ENCODE measurements at places on chromosomes 3 and 15.

GRCh38 chr15:85005746-85006145, 24.1 kb downstream of the PDE8A start:
- DNase-seq, result no peak

DNA sequence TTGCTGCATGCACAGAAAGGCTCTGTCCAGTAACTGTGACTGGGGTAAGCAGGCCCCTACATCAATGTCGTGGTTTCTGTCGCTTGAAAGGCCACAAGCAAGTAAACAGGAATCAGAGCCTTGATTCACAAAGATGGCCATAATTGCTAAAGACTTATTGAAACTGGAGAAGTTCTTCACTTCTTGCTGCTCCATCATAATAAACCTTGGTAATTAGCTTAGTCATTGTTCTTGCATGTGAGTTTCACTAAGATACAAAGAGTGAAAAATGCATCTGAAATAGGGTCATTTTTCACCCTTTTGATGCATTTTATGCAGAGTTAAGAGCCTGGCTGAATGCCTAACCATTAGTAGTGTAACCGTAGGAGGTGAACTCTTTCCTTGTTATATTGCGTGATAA, 3.2 kb downstream of the SEMA6D start:
- DNase-seq, result no peak

DNA sequence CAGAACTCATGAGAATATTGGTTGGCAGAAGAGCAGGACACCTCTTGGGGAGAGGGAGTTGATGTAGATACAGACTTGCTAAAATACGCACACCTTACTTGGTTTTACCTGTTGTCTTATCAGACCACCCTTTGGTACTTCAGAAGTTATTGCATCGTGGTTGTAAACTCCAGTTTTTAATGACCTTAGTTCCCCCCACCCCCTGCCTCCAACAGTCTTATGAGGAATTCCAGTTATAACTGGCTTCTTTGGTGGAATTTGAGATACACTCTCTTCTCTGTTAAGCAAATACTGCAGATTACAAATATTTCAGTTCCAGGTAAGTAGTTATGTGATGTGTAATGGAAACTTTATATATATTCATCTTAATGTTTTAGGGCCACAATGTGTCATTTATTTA, 5.0 kb downstream of the SLC25A38 start:
- DNase-seq, result no peak

DNA sequence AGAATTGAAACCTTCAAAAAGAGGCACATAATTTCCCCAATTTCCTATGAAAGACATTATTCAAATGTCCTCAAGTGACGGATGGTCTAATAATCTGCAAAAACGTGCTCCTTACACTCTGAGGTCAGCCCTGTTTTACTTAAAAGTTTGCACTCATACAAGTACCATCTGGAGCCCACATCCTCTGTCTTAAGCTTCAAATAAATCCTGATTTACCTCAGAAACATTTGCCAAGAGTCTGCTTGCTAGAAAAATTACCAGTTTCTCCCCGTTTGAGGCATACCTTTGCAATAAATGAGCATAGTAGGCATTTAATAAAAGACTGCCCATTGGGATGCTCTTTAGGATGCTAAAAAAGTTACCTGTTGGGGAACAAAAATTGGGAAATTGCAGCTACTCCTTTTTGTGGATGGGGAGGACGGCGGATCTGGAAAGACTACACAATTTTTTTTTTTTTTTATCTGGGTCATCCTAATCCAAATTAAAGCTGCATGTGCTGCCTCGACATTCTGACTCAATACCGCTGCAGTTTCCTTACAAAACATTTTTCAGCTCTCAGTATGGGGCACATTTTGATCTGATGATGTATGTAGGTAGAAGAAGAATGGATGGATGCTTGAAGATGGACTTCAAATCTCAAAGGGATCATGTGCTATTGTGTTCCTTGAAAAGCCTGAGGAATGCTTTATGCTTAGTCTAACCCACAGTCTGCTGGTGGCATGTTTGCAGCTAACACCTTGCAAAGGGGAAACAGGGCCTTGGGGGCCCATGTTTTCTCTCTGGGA, 233.7 kb upstream of the ADAMTS9 start:
- no peak for DNase-seq

GRCh38 chr3:132659000-132659364, 627 bp downstream of the ACAD11 start:
- DNase-seq, result no peak

DNA sequence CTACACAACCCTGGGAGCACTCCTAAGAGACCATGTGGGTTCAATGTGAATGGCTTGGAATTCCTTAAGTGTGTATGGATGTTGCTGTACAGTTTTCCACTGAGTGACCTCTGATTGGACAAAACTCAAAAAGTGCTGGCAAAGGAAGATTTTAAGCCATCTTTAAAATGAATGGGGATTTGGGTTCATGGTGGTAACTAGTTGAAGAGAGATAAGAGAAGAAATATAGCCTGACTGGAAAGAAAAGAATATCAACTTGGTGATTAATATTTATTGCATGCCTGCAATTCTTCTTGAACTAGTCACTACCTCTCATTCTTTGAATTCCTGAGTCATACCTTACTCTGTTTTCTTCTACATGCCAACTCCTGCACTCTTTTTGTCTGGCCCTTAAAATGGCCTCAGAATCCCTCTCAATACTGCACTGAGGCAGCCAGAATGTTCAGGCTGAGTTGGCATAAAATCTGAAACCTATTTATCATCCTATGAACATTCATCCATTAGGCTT, 124.7 kb downstream of the RPL22L1 start:
- no peak for DNase-seq

DNA sequence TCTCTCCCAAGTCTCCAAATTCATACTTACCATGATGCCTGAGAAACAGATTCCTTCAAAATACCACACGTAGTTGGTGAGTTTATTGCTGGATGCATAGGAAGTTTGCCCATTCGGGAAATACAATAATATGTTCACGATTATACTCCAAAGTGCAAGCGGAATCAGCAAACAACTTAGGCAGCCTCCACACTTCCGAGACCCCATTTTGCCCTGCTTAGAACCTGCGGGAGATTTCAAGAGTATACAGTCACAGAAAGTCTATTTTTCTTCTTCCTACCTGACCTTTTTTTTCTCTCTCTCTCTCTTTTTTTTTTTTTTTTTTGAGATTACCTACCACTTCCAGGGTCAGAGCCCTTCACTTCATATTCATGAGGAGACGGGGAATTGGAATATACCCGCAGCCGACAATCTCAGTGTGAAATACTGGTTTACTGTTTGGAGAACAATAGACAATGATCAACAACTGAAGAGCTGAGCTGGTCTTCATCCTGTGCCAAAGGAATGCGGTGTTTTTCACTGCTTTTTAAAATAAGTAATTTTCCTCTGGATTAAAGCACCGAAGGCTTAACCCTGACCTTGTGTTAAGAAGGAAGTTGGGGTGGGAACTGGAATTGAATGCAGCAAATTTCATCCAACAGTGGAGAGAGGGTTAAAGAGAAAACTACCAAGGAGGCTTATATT, at the start of gene TM4SF18:
TSS of gene TM4SF18 (minus strand) at position 461 of the 684 bp plus-strand sequence. CDS start at position 207, 254 bp downstream.
- DNase-seq, result no peak

GRCh38 chr3:55489798-55490132, 2.7 kb upstream of the WNT5A start:
- no peak for DNase-seq

DNA sequence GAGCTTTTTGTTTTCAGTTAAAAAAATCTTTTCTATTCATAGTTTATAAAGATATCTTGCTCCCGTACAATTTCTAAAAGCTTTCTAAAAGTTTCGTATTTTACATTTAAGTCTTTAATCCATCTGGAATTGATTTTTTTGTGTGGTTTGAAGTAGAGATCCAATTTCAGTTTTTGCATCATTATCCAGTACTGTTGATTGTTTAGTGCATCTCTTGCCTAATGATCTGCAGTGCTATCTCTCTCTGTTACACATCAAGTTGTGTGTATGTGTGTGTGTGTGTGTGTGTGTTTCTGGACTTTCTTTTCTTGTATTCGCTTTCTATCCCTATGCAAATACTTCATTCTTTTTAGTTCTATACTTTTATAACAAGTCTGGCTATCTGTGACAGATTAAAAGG, 605.8 kb upstream of the DPPA4 start:
- no peak for DNase-seq

DNA sequence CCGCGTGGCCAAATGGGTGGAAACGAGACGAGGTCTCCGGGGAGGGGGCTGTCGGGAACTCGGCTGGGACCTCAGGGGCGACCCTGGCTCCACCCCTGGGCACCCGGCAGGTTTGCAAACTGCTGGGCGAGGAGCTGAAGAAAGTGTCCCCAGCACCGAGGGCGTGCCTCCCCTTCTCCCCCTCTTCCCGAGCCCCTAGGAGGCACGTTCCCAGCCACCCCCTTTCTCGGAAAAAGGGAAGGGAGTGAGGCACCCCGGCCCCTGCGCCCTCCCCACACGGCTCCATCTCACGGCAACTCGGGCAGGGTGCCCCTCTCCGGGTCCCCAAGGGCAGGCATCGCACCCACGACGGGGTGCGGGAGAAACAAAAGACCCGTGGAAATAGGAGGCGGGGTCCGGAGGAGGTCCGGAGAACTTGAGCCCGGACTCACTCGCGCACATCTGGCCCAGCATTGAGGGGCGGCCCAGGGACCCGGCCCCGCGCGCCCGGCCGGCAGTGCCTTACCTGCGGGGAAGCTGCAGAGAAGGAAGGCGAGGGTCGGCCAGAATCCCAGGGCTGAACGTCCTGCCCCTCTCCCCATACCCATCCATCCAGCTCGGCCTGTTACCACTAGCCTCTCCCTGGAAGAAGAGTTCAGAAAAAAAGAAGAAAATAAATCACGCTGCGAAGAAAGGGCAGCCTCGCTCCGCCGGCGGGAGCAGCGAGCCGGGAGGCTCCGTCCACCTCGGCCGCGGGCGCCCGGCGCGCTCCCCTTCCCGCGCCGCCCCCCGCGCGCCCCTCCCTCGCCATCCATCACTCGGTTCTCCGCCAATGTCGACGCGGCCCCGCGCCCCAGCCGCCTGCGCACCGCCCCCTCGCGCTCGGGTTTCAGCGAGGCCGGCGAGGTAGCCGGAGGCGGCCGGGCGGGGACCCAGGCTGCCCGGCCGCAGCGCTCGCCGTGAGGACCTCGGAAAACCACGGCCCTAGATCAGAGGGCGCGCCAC, 16.3 kb downstream of the RGMA start:
- DNase-seq, result no peak

DNA sequence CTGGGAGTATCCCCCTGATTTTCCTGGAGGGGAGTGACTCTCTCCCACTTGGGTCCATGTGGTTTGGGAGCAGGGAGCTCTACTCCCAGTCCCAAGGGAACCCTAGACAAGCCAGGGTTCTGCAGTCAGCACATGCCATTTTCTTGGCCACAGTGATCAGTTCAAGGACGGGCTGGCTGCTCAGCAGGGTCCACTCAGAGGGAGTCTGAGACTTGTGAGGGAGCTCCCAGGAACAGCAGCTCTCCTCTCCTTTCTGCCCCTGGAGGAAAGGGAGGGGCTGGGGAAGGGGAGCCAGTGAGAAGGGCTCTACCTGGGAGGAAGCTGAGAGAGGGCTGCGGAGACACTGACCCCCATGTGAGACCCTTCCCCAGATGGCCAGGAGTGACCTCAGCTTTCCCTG, 29.1 kb upstream of the LMCD1 start:
- no peak for DNase-seq

DNA sequence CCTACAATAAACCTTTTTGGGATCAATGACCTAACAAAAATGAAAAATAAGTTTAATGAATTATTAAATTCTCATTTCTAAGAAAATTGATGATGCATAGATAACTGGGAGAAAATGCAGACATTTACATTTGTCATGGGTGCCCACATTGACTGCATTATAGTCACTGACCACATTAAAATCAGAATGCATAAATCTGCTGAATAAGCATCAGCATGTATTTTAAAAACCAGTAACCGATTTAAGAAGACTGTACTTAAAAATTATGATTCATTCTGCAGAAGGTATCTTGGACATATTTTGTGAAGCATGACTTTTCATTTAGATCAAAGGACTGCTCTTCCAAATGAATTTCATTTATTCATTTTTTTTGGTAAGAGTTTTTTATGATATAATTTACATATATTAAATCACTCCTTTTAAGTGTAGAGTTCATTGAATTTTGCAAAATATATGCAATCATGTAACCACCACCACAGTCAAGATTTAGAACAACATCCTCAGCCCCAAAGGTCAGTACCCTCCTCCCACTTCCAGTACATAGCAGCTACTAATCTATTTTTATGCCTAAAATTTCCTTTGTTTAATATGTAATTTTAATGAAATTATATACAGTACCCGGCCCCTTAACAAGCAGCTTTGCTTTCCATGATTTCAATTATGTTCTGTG, 11.8 kb downstream of the KCNH8 start:
- DNase-seq, result no peak

- DNase-seq, result no peak
Measured at GRCh38 chr3:105767776-105768175, 101.0 kb downstream of the CBLB start.

- DNase-seq, result peak; percentile 67
Measured at GRCh38 chr15:76973362-76973743, 21.6 kb upstream of the PSTPIP1 start.

DNA sequence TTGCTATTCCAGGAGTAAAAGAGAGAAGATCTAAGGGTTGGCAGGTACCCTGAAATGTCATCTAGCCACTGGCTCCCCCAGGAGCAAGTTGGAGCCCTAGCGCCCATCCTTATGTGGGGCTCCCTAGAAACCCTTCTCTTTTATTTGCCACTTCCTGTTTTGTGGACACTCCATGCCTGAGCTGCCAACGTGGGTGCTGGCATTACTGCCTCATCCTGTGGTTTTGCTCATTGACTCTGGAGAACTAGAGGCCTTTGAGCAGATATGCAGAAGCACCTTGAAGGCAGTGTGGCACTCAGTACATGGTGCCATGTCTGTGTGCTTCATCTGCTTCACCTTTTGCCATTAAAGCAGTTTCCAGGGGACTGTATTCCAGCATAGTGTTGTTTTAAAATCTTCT, 8.1 kb downstream of the EDEM1 start:
- no peak for DNase-seq

GRCh38 chr3:55611121-55611520, 124.0 kb upstream of the WNT5A start:
- no peak for DNase-seq

DNA sequence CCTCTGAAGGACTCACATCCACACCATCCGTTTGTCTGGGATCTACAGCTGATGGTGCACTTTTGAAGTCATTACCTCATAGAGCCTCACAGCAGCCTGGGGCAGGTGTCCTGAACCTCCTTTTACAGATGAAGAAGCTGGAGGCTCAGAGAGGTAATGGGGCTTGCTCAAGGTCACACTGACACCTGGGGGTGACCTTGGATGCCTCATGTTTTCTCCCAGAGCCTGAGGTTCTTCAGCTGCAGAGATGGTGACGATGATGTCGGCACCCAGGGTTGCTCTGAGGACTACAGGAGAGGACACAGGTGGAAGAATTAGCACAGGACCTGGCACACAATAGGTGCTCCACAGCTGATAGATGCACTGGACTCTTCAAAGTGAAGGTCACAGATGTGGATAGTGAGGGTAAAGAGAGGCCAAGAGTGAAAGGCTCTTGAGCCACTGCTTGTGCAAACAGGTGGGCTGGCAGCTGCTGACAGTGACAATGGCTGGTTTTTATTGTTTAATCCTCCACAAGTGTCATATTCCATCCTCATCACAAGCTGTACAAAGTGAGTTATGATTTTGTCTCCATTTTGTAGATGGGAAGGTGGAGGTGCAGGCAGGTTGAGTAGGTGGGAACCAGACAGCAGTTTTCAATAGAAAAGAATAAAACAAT, 17.4 kb upstream of the ATP2B2 start:
- DNase-seq, result peak; percentile 17

Measured in activated naive CD8-positive, alpha-beta T cell treated with anti-CD3 and anti-CD28 coated beads, Interleukin-2, amount 10 ng/mL, durations not matched to agents 7 days and 5 days (primary cell).